Stimulated activated CD4-positive, alpha-beta T cell treated with anti-CD3 and anti-CD28 coated beads, Interleukin-12 subunit alpha, Interleukin-12 subunit beta, amount 100 ng/mL, for 24 hours (primary cell): ENCODE measurements at places on chromosomes 5 and 9.
A peak's percentile ranks its signal among the peaks of the same experiment; 100 is the strongest.

GRCh38 chr9:129934041-129934591 lies 98.9 kb downstream of the USP20 start:
- no peak for DNase-seq

DNA sequence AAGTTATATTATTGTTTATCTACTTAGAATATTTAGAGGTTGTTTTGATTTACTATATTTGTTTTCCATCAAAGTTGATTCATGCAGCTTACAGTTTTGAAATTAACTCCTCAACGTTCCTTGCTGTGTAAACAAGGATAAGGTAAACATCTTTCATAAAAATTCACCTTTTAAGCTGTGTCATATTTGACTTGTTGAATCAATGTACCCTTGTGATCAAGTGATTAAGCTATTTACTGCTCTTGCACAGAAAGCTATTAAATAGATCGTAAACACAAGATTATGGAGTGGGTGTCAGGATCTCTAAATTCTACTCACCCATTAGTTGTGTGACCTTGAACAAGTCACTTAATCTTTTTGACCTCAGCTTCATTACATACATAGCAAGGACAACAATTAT lies 2054.0 kb upstream of the NUDT12 start:
- no peak for DNase-seq

GRCh38 chr9:17799369-17799768 lies 220.5 kb downstream of the SH3GL2 start:
- DNase-seq: no peak

- DNase-seq: peak; percentile 55
These were observed 2.0 kb downstream of the BRD3 start for GRCh38 chr9:134065612-134066419.

GRCh38 chr9:127841087-127841835 lies 13.2 kb downstream of the ENG start:
- no peak for DNase-seq

GRCh38 chr5:171162165-171162564 lies 146.9 kb upstream of the TLX3 start:
- DNase-seq: no peak

DNA sequence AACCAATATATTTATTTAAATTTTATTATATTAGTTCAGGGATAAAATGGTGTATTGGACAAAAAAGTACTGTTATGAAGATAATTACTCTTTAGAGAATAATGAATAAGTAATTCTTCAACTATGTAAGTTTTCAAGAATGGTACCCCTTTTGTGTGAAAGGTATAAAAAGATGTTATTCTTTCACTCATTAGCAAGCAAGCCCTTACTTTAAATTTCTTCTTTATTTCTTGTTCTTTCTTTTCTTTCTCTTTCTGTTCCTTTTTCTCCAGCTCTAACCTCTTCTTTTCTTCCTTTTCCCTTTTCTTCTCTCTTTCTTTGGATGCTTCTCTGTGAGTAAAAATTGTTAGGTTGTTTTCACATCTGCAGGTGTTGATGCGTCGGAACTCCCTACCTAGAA lies 63.2 kb upstream of the RICTOR start:
- DNase-seq: no peak

DNA sequence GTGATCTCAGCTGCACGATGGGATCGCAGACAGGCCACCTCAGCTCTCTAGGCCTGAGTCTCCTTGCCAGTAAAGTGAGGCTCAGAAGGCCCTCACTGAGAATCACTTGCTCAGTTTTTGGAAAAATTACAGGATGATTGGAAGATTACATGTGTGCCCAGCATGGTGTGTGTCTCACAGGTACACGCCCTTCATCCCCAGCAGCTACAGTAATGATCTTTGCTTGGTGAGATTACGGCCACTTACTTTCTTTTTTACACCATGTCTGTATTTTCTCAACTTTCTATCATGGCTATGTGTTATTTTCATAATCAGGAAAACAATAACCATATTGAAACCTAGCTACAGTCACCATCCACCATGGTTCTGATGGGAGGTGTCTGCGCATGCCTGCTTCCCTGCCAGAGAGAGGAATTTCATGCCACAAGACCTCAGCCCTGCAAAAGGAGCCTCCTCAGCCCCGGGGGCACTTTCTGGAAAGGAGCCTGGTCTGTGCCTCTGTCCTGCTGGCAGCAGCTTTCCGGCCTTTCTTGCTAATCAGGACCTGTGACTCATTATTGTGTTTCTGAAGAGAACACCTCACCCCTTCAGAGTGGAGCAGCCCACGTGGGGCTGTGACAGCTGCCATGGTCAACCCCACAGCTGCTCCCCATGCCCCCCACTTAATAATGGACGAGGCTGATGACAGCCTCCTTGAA lies 64.2 kb upstream of the OLFM1 start:
- no peak for DNase-seq

- DNase-seq: no peak
These were observed 227.6 kb downstream of the SAXO1 start for GRCh38 chr9:18805386-18805785.

DNA sequence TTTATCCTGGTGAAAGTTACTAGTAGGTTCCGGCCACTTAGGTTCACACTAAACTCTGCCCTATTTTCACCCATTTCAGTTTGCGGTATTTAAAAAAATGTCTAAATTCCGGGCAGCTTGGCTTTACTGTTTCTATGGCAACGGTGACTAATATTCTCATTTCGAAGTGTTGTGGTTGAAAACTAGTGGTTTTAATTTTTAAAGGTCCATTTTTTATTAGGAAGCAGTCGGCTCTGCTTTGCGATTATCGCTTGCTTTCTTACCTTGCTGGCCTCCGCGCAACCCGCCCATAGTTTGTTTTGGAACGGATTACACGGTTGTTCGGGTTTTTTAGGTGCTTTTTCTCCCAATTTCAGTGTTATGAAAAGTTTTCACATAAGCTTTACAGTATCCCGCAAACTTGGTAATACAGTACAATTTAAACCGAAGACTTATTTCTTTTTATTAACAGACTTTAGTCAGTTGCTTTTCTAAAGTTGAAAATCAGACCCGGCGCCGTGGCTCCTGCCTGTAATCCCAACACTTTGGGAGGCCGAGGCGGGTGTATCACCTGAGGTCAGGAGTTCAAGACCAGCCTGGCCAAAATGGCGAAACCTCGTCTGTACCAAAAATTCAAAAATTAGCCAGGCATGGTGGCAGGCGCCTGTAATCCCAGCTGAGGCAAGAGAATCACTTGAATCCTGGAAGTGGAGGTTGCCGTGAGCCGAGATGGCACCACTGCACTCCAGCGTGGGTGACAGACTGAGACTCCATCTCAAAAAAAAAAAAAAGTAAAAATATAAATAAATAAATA lies 1.6 kb downstream of the KDM4C start:
- no peak for DNase-seq
